ENCODE measurements at places on chromosomes 4 and X. TPM values are rescaled to one million over a fixed set of nuclear protein-coding genes. Genes with fewer than 3 reads are reported as not detected.

GRCh38 chr4:72186714-72187113, 154.9 kb downstream of the NPFFR2 start:
- DNase-seq, result no peak

Gene POLR2B
- total RNA-seq, result 65.8 TPM

Gene ELF2
- total RNA-seq, result 48.2 TPM

- DNase-seq, result peak; percentile 82
These were observed at the start of gene FHL1 for GRCh38 chrX:136147315-136147901. TSS of gene FHL1 (plus strand) at chrX:136147533.

Gene UGT2B17
- not detected for total RNA-seq

DNA sequence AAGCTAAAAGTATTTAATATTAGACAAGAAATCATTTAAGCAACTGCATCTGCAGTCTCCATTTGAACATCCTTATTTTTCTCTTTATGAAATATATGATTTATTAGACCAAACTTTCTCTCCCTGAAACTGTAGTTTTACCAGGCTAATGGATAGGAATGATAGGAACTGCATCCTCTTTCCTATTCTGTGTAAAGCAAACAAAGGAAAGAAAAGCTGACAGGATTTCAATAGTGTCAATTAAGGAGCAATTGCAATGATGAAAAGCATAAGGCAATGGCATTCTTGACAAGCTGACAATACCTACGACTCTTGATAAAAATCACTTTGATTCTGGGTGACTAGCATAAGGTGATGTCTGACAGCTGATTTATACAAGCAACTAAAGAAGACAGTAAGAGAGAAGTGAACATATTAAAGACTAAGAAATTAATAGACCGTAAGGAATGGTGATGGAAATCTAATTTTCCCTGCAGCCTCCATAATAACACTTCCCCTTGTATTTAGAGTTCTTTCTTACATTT, 502.5 kb downstream of the TECRL start:
- no peak for DNase-seq

DNA sequence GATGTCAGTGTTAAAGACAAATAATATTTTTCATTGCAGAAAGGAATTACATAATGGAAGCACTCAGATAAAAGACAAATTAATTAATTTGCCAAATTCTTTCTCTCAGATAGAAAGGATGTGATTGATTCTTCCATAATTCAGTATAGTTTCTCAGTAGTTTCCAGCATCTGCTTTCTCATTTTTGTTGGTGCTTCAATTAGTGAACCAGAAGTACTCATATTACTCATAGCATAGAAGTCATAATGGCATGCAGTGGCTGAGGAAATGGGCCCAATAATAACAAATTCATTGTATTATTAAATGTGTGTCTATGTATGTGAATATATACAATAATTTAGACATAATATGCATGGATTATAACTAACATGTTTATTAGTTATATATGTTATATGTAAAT, 393.3 kb upstream of the TRAM1L1 start:
- no peak for DNase-seq

Gene FMR1NB
- total RNA-seq, result not detected

Gene ANK2
- total RNA-seq, result 12.0 TPM

Gene BRS3
- not detected for total RNA-seq

- DNase-seq, result no peak
These were observed 74.1 kb downstream of the SLC10A6 start for GRCh38 chr4:86775061-86775460.

Gene CT45A8
- not detected for total RNA-seq

GRCh38 chrX:16578218-16578617, 71.7 kb upstream of the S100G start:
- no peak for DNase-seq

GRCh38 chr4:183722731-183723560, 63.9 kb downstream of the TRAPPC11 start:
- peak; percentile 84 for DNase-seq

- DNase-seq, result no peak
These were observed 32.7 kb downstream of the NFKB1 start for GRCh38 chr4:102533904-102534303.

Gene NPY1R
- total RNA-seq, result 4.6 TPM

DNA sequence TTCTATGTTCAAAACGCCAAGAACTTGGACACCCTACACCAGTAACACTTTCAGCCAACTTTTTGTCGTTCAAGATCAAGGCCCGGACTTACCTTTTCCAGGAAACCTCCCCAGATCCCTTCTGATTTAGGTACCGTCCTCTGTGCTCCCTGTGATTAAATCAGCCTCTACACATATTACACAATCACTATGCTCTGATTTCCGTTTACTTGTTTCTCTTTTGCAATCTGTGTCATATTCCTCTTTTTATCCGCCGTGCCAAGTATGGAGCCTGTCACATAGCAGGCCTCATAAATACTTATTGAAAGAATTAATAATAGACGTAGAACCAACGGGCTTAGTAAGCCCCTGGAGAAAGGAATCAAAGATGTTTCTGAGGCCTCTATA, 722 bp upstream of the TMEM33 start:
- DNase-seq, result no peak

GRCh38 chr4:44806071-44806470, 79.7 kb upstream of the GNPDA2 start:
- no peak for DNase-seq

- DNase-seq, result no peak
These were observed 23.1 kb upstream of the ARMCX2 start for GRCh38 chrX:101682723-101683122.

Gene FAM241A
- 6.3 TPM for total RNA-seq

Gene FAM133A
- total RNA-seq, result not detected

GRCh38 chrX:9876201-9876600, 90.0 kb downstream of the SHROOM2 start:
- no peak for DNase-seq

GRCh38 chr4:13829457-13829856, 201.9 kb upstream of the BOD1L1 start:
- no peak for DNase-seq

GRCh38 chr4:11323771-11324170, 104.9 kb downstream of the HS3ST1 start:
- DNase-seq, result no peak

GRCh38 chr4:158020176-158020575, 152.6 kb downstream of the GASK1B start:
- no peak for DNase-seq

DNA sequence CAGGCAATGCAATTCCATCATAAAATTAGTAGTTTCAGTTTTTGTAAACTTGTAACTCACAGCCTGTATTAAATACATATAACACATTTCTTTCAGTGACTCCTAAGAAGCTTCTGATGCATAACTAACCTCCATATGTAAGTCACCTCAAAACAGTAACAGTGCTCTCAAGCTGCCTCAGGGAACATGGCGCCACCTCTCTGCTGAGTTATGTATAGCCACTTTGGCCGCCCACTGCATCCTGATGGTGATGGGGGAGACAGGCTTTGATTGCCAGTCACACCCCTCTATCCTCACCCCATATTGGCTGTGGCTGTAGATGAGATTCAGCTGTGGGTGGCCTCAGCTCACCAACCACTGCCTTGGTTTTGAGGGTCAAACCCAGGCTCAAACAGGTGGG, 54.3 kb downstream of the LRBA start:
- no peak for DNase-seq

DNA sequence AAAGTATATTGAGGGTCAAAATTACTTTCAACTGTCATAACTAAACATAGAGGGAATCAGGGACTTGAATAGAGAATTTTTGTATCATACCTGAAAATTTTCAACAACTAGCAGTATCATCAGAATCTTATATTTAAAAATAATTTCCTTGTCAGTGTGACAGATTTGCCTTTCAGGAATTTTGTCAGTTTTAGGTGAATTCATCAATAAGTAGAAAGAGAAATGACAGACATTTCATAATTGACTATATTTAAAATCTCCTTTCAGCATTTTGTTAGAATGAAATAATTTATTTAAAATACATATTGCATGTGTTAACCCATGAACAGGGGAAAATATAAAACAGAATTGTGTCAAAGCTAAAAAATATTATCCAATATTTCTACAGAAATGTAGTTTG, 8.6 kb upstream of the PDCL2 start:
- no peak for DNase-seq

DNA sequence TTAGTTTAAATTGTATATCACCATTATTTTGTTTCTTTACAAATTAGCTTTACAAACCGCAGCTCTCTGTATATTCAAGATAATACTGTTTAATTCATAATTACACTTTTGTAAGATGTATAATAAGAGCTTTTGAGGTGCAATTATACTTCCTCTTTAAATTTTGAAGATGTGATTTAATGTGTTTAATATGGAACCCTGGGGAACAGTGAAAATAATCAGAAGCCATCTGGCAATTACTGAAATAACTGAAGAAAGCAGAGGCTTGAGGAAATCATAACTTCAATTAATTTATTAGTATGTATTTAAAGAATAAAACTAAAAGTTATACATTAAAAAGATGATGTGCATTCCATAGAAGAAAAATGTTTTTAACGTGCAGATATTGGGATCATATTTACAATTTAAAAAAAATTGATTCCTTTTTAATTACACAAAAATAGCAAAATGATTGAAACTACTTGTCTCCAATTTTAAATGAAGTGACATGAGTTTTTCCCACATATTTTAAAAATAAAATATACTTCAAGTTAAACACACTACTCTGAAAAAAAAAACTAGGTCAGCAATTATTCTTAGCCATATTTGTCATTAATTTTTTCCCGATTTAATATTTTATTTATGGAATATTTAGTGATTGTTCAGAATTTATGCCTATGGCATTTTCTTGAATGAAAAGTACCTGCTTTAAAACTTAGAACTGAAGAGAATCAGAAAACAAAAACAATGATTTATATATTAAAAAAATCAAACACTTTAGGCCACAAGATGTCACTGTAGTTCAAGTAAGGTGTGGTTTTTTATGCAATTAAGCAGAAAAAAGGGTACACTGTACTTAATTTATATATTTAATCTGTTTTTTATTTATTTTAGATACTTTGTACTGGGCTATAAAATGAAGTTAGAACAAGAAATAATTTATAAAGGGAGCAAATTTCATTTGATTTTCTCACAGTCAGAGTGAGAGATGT, 942.7 kb upstream of the NDST4 start:
- DNase-seq, result no peak

GRCh38 chr4:81687471-81687870, 215.8 kb upstream of the RASGEF1B start:
- DNase-seq, result no peak

DNA sequence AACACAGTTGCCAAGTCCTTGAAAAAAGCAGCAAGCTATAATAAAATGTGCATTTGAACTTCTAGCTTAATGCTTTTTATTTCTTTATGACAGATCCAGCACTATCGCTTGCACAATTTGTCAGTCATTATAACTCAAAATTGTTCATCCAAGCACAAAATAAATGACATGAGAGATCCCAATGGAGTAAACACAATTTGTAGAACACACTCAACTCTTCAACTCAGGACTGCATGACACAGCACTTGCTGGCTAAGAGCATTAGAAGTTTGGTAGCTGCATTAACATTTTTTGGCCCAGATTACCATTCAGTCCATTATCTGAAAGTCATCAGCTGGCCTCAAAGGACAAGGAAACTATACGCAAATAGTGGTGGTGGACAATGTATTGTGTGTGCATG, 530.1 kb downstream of the INPP4B start:
- DNase-seq, result no peak

Gene SYAP1
- total RNA-seq, result 20.0 TPM

Gene MAGEA2B
- not detected for total RNA-seq

DNA sequence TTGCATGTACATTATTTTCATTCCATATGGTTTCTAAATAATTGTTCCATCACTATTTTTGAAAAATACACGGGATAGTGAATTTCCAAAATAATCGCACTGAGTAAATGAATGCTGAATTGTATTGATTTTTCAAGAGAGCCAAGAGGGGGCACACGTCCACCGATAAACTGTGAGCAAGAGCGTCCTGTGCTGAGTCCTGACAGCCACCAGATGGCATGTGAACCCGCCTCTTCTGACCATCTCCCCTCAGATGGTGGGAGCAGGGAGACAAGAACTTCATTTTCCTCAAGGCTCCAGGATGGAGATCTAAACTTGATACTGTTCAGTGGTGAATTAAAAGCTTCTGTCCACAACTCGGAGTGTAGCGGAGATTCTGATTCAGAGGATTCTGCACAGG, 30.6 kb upstream of the IL9R start:
- DNase-seq, result no peak

GRCh38 chr4:56668267-56668666, 12.8 kb downstream of the HOPX start:
- no peak for DNase-seq

GRCh38 chr4:70734168-70734954, 12.6 kb downstream of the RUFY3 start:
- no peak for DNase-seq
